Common myeloid progenitor, CD34-positive (primary cell): ENCODE measurements at places on chromosomes 12 and 14.

- no peak for DNase-seq
Observed at GRCh38 chr12:21998295-21998694, 47.7 kb upstream of the CMAS start.

- no peak for DNase-seq
Observed at GRCh38 chr14:103708750-103709187, 6.5 kb downstream of the XRCC3 start.

GRCh38 chr12:92549516-92549915, 153.3 kb upstream of the PLEKHG7 start:
- DNase-seq: no peak

DNA sequence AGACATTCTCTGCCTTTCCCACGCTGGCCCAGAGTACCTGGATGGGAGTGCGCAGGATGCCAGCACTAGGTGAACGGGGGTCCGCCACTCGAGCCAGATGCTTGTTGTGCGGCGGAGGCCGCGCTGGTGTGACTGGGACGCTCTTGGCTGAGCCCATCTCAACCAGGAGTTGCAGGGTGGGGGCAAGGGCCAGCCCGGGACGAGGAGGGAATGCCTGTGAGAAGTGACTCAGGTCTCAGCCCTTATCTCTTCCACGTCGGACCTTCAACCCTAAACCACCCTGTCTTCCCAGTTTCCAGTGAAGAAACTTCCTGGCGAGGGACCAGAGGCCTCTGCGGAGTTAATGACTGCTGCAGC, 312 bp downstream of the CDCA3 start:
- DNase-seq: no peak
